ENCODE measurements at places on chromosomes 1 and 21. TPM values are rescaled to one million over a fixed set of nuclear protein-coding genes. Genes with fewer than 3 reads are reported as not detected.

The PTPRU gene
- polyA plus RNA-seq: 27.8 TPM

The TMEM51 gene
- polyA plus RNA-seq: 22.3 TPM

The NBPF4 gene
- polyA plus RNA-seq: not detected

The RIMKLA gene
- 2.8 TPM for polyA plus RNA-seq

The PLPPR4 gene
- polyA plus RNA-seq: not detected

The ELF3 gene
- polyA plus RNA-seq: 85.6 TPM

The LAMC2 gene
- 0.03 TPM for polyA plus RNA-seq

The RAD54L gene
- 10.2 TPM for polyA plus RNA-seq

The TUFT1 gene
- polyA plus RNA-seq: 6.4 TPM

The TMPRSS3 gene
- 17.8 TPM for polyA plus RNA-seq

The LYPD8 gene
- not detected for polyA plus RNA-seq

The TLR5 gene
- not detected for polyA plus RNA-seq

The TBX19 gene
- polyA plus RNA-seq: 1.3 TPM

The PUSL1 gene
- 8.3 TPM for polyA plus RNA-seq

The OR10J5 gene
- polyA plus RNA-seq: not detected

The S100A7 gene
- polyA plus RNA-seq: not detected

The CD48 gene
- not detected for polyA plus RNA-seq

The ADGRL2 gene
- polyA plus RNA-seq: 31.6 TPM

The SAMSN1 gene
- polyA plus RNA-seq: 0.12 TPM

The SPOCD1 gene
- 0.26 TPM for polyA plus RNA-seq

The FNBP1L gene
- polyA plus RNA-seq: 24.1 TPM

The ACTN2 gene
- polyA plus RNA-seq: 0.13 TPM

The CITED4 gene
- 1.5 TPM for polyA plus RNA-seq

The TBX15 gene
- 1.9 TPM for polyA plus RNA-seq

The TEX35 gene
- not detected for polyA plus RNA-seq

The ACTA1 gene
- 1.4 TPM for polyA plus RNA-seq

The KRTAP7-1 gene
- polyA plus RNA-seq: not detected

The AMPD1 gene
- not detected for polyA plus RNA-seq

The DMRTA2 gene
- not detected for polyA plus RNA-seq

The TBCE gene
- 31.1 TPM for polyA plus RNA-seq

The COL8A2 gene
- 0.24 TPM for polyA plus RNA-seq

The PKP1 gene
- polyA plus RNA-seq: not detected

The PM20D1 gene
- polyA plus RNA-seq: not detected

The UBL4B gene
- polyA plus RNA-seq: not detected

The INSRR gene
- not detected for polyA plus RNA-seq

Measured in HepG2 (cell line).